ENCODE measurements at places on chromosomes 11 and 22.
A peak's percentile ranks its signal among the peaks of the same experiment; 100 is the strongest.

DNA sequence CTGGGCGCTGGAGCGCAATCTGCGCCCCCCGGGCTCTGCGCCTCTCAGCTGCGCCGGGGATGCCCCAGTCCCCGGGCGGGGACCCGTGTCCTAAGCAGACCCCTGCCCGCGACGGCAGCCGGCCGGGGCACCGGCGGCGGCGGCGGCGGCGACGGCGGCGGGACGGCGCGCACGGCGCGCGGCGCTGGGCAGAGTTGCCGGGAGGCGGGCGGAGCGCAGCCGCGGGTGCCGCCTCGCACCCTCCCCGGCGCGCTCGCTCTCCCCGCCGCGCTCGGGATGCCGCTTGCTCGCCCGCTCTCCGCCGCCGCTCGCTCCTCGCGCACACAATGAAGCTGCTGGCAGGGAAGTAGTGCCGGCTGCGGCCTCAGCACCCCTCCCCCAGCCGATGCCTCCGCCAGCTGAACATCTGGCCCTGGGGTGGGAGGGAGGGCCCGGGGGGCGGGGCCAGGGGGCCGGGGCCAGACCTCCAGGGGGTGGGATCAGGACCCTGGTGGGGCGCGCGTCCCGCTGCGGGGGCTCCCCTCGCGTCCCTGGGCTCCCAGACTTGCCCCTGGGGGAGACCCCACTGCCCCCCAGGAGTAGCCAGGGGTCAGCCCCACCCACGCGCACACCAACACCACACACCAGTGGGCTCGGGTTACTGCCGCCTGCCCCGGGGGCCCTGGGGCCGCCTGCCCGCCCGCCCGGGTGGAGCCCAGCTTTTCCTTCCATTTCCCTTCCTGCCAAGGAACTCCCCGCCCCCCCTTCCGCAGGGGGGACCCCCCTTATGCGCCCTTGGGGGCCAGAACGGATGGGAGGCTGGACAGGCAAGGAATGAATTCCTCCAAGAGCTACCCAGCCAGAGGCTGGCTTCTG, at the start of gene RCOR2:
RCOR2 (minus strand) TSS at position 328 of the 855 bp plus-strand sequence. CDS start 708 bp downstream, outside the sequence.
- peak; percentile 60 for DNase-seq

- DNase-seq: no peak
These were observed 54.5 kb upstream of the HSPA8 start for GRCh38 chr11:123116486-123116885.

DNA sequence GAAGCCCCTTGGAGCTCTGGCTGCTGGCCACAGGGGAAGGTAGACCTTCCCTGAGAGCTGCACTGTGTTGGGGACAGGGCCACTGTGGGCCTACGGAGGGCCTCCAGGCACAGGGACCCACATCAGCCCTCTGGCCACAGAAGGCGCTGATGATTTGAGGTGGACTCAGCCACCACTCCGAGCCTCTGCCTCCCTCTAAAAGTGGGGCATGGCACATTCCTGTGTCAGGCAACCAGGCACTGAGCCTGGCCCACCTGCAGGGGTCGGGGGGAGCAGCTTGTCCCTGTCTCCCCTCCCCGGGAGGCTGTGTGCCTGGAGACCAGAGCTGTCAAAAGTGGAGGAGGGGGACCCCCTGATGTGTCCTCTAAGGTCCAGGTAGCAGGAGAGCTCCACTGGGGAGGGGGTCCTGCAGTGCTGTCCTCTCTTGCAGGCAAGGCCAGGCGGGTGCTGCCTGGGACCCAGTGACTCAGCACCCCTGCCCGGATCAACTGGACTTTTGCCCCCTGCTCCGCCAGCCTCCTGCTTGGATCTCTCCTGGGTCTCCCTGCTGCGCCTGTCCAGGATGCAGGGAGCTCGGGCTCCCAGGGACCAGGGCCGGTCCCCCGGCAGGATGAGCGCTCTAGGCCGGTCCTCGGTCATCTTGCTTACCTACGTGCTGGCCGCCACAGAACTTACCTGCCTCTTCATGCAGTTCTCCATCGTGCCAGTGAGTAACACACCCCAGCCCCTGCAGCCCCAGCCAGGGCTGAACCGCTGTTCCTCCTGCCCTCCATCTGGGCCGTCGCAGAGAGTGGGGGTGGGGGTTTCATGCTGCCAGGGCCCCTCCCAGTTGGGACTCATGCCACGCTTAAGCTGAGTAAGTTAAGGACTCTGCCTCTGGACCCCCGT, 17.5 kb upstream of the CDKN1C start:
- DNase-seq: no peak

DNA sequence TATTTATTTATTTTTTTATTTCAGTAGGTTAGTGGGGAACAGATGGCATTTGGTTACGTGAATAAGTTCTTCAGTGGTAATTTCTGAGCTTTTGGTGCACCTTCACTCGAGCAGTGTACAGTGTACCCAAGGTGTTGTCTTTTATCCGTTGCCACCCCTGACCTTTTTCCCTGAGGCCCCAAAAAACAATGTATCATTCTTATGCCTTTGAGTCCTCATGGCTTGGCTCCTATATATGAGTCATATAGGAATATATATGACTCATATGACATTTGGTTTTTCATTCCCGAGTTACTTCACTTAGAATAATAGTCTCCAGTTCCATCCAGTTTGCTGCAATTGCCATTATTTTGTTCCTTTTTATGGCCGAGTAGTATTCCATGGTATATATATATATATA, 763.9 kb downstream of the NTM start:
- DNase-seq: no peak

DNA sequence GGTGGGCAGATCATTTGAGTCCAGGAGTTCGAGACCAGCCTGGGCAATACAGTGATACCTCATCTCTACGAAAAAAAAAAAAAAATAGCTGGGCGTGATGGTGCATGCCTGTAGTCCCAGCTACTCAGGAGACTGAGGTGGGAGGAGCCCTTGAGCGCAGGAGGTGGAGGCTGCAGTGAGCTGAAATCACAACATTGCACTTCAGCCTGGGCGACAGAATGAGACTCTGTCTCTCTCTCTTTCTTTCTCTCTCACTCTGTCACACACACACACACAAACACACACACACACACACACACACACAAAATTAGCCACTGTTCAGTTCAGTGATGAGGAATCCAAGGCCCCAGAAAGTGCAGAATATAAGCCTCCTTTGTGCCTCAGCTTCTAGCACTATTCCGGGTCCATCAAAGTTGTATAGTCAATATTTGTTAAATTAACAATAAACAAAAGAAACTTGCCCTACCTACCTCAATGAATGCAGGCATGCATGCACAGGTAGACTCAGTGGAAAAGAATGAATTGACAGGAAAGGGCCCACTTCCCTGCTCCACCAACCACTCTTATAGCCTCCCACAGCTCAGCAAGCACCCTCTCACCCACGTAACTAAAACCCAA, 3.9 kb upstream of the SMIM35 start:
- no peak for DNase-seq

DNA sequence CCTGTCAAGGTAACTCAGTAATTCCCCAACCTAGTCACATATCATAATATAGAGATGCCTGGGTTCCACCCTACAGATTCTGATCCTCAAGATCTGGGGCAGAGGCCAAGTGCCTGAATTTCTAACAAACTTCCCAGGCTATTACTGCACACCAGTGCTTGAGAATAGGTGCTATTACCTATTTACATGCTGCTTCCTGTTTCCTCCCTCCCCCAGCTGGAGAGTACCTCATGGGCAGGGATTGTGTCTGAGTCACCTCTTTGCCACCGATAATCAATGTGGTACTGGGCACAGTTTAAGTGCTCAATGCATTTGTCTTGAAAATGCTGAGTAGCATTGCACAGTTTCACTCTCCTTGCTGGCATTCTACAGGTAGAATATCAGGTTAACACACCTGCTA, 582.2 kb upstream of the CADM1 start:
- DNase-seq: no peak

- no peak for DNase-seq
These were observed 9.0 kb downstream of the CLPB start for GRCh38 chr11:72425053-72425980.

DNA sequence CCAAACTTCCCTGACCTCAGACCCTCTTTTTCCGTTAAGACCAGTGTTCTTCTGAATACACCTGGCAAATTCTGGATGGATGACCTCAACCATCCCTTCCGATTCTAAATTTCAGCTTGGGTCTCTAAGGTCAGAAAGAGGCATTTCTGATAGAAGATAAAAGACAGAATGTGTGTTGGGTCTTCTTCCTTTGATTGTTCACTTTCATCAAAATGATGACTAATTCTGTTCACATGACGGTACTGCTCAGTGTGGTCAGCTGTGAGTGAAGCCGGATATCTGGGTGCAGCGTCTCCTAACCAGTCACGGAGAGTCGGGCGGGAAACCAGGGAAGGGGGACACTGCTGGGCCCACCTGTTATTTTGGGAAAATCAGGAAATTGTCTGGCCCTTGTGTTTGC, 151.6 kb upstream of the NAV2 start:
- DNase-seq: no peak

DNA sequence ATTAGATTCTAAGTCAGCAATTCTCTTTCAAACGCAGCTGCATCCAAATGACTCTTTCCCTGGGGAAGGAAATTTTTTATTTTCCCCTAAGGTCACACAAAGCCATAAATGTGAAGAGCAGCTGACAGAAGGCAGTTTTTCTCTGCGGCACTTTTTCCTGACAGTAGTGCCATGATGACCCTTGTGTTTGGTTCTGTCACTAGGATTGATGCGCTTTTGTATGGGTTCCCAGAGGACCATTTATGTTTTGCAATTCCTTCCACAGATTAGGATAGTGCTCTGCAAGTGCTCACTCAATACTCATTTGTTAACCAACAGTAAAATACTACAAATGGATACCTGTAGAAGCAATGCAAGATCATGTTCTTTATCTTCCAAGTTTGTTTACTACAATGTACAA, 359.6 kb upstream of the CTSC start:
- DNase-seq: no peak

DNA sequence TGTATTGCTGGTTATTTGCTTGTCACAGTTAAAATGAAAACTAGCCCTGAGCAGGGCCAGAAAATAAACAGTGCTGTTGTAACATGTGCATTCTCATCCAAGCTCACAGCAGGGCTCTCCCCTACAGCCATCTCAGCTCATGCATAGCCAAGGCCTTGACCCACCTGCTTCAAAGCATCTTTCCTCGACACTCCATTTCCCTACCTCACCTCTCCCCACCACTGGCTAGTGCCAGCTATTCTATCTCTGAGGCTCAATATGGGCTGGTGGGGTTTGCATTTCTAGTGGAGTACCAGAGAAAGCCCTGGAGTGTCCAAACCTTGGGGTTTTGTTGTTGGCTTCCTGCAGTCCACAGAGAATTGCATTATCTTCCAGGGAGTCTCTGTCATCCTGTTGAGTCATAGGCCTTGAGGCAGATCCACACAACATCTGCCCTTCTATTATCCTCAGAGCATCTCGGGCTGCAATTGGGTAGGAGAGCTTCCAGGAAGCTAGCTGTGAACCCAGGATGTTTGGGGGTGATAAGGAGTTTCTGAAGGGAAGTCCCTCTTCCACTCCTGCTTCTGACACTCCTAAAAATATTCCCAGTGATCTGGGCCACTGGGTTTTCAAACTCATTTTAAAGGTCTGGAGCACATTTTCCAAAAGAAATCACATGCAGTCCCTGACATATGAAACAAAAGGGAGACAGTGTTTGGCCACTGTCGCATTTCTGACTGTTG, 36.1 kb upstream of the AMOTL1 start:
- DNase-seq: no peak

DNA sequence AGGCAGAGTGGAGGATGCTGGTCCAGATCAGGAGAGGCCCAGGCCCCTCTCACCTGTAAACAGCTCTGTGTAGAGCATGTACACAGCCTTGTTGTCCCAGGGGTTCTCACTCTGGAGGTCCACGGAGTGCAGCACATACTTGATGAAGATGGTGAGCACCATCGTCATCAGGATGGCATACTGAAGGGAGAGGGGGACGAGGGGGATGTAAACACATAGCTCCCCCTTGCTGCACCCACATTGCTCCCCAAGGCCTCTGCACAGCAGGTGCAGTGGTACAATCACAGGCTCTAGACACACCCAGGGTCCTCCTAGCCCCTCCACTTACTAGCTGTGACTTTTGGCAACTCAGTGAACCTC, 2.9 kb downstream of the SYVN1 start:
- no peak for DNase-seq

DNA sequence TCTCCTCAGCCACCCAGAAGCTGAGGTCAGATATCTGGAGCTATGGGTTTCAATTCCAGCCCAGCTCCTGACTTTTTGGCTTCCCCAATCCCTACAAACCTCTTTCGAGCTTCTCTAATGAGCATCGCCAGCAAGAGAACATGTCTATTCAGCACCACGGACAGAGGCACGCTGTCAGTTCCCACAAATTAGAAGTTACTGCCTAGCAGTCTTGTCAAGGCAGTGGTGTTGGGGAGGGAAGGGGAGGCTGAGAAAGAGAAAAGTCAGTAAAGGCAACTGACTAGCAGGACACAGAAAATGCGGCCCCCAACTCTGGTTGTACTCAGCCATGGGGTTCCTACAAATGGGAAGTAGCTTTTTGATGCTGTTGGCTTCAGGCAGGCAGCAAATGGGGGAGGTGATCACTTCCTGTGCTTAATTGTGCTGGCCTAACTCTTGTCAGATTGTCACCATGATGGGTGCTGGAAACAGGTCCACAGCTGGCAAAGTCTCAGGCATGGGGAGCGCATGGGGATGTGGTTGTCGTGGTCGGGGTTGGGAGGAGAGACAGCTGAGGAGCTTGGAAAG, 205.9 kb downstream of the ST3GAL4 start:
- peak; percentile 6 for DNase-seq

DNA sequence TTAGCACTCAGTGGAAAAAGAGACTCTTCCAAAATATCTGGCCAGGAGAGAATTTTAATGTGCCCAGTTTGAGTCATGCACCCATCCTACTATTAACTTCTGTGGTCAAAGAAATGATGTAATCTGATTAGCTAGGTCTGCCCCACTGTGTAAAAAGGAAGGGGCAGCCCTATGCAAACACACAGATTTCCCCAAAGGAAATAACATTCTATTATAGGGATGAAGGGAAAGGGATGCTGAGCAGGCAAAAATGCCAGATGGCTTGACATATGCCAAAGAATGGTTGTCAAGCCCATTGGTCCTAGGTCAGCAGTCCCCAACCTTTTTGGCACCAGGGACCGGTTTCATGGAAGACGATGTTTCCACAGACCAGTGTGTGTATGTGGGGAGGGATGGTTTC, 43.3 kb upstream of the PAK1 start:
- no peak for DNase-seq

DNA sequence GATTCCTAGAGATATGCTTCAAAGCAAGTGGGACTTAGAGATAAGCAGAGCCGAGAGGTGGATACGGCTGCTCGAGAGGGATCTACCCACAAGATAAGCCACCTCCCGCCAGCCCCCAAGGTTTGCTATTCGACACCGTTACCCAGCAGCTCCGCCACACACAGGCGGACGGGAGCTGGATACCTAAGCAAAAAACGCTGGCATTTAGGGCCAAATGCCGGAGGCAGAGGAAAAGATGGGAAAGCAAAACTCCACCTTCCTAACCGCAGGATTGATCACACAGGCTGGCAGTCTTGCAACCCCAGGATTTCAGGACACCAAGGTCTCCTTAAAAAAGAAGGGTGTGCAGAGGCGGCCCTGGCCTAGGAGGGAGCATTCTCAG, 709 bp downstream of the FTH1 start:
- DNase-seq: peak; percentile 23

DNA sequence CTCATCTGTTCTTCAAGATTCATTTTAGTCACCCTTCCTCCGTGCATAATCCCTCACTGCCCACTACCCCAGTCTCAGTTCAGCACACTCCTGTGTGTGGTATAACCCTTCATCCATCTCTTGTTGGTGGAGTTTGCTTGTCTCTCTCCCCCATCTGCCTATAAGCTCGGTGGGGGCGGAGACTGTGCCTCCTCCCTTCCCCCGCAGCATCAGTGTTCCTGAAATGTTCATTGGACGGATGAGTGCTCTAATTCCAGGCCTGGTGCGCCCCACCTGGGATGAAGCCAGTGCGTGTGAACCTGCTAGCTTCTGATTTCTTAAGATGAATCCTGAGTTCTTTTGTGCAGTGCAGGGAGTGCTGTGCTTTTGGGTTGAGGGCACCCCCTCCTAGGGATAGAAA, 100.0 kb downstream of the GRIK4 start:
- no peak for DNase-seq

Data from stimulated activated CD4-positive, alpha-beta T cell treated with anti-CD3 and anti-CD28 coated beads, Interleukin-12 subunit alpha, Interleukin-12 subunit beta, amount 100 ng/mL, for 4 hours (primary cell).